Transverse colon (tissue), 4 donors: ENCODE measurements at places on chromosomes 2 and 18. TPM values are rescaled to one million over a fixed set of nuclear protein-coding genes. Genes with fewer than 3 reads are reported as not detected.

DSC2 gene
- 14.5 TPM for total RNA-seq

SERPINB2 gene
- not detected for total RNA-seq

TPO gene
- 1.4 TPM for total RNA-seq

CD8B gene
- total RNA-seq: not detected

- no peak for DNase-seq
Observed at GRCh38 chr2:208386541-208386940, 20.1 kb upstream of the PTH2R start.

DNA sequence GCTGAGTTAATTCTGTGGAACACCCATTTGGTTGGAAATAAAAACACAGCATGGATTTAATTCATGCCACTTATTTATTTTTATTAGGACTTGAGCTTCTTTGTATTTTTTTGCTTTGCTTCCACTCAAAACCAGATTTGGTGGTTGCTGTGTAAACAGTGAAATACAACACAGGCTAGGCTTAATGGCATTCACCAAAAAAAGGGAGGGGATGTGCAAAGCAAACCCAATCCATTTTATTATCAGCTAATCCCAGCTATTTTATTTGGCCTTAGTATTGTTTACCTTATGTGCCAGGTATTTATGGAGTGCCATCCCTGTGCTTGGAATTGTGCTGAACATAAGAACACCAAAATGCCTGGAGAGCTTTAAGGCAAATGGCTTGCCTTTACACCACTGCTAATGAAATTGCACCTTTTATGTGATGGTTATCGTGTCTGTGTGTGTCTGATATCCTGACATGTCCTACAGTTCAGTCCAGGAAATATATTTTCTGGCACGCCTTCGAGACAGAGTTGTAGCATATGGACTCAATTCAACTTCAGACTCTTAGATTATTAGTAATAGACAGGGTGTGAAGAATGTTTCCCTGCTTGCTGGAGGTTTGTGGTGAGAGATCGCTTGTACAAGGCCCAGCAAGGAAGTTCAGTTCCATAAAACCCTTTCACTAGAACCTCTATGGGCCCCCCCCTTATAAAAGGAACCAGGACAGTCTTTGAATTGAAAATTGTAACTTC lies 99.6 kb downstream of the PRPF40A start:
- DNase-seq: no peak

DNA sequence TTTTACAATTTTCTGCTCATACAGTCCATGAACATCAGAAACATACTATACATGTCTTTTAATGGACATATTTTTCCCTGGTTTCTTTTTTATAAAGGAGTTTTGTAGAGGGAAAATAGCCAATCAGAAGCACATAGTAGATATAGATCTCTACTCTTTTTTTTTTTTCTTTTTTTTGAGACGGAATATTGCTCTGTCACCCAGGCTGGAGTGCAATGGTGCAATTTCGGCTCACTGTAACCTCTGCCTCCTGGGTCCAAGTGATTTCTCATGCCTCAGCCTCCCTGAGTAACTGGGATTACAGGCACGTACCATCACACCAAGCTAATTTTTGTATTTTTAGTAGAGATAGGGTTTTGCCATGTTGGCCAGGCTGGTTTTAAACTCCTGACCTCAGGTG lies 83.2 kb upstream of the MGAT5 start:
- no peak for DNase-seq

DNA sequence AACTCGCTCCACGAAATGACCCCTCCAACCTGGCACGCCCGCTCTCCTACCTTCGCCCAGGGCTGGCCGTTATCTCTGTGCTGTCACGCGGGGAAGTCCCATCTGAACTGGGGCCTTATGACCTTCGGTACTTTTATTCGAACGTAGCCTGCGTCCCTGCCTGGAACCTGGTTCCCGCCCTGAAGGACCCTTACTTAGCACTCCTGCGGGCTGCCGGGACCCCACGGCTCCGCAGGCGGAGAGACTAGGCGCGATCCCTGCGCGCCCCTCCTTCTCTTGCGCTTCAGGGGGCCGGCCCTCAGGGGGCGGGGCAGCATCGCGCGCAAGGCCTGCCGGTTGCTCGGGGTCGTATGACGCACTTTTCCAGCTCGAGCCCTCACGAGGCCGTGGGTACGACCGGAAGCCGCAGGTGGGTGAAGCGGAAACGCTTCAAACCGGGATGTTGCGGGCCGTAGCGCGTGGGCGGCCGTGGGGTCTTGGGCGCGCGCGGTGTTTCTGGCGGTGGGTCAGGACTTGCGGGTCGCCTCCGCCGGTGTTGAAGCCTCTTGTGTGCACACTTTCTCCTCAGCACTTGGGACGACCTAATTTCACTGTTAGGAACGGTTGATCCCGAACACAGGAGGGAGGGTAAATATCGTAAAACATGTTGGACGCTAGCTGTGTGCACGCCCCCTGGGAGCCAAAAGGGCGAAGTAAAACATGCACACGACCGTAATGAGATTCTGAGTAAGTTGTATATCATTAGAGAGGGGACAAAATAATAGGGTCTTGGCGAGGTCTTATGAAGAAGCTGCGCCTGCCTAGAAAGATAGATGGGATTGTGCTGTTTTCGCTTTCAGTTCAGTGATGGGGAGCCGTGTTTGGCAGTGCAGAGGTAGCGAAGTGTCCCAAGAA lies at the start of the genes LIPT1 and TSGA10:
LIPT1 (plus strand) TSS at position 325 of the 894 bp plus-strand sequence. CDS start 6,991 bp downstream, outside the sequence.
TSGA10 (minus strand) TSS at position 300 of the 894 bp plus-strand sequence. CDS start 45,503 bp downstream, outside the sequence.
- DNase-seq: peak; percentile 94

GRCh38 chr2:237575869-237576862 lies 9.8 kb downstream of the PRLH start:
- DNase-seq: no peak

DNA sequence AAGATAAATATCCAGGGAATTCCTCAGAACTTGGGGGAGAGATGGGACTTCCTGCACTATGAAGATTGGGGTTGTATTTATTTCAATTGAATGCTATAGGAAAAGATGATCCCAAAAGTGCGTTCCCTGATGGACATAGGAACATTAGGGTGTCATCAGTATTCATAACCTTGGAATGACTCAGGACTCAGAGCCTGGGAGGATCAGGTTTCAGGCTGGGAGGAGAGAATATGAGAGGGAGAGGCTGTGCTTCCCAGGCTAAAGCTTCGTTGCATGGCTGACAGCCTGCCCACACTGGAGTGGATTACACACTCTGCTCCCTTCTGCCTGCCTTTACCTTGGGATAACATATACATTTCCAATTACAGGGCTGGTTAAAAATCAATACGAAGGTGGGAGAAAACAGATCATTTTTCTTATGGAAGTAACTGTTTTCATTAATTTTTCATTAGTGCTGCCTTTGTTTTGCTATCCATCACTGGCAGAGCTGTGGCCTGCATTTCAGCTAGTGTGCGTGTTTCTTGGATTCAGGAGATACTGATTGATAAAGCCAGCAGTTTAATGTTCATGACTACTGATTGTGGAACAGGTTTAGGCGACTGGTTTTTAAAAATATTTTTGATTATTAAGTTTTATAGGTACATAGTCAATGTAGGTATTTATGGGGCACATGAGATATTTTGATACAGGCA lies 118.7 kb downstream of the KCTD1 start:
- no peak for DNase-seq

DNA sequence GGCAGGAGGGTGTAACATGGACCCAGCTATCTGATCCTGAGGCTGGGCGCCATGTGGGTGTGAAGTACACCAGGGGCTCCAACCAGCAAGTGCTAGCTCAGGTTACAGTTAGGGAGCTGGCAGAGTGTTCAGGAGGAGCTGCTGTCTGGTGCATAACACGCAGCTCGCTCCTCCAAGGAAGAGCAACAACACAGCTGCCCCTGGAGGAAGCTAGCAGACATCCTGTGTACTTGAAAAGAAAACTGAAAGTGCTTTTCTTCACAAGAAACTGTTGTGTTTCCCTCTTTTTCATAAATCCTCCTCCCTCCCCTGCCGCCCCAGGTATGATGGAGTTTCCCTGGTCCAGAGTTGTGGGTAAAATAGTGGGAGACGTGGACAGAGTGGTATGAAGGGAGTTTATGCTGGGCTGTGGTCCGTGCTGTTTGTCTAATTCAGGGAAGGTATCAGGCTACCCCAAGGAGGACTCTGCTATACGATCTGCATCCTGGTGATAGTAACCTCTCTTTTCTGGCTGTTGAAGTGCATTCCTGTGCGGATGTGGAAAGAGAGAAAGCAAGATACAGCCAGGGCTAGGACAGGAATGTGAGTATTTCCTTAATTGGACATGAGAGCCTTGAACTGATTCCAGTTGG lies 6.1 kb upstream of the LBH start:
- peak; percentile 52 for DNase-seq

- DNase-seq: no peak
Observed at GRCh38 chr2:21763501-21763900, 639.7 kb downstream of the TDRD15 start.

GRCh38 chr2:227022608-227023007 lies 141.4 kb downstream of the COL4A4 start:
- no peak for DNase-seq

- DNase-seq: peak; percentile 31
Observed at GRCh38 chr18:32714571-32715148, 58.2 kb downstream of the KLHL14 start.

UGT1A8 gene
- total RNA-seq: 4.8 TPM

DNA sequence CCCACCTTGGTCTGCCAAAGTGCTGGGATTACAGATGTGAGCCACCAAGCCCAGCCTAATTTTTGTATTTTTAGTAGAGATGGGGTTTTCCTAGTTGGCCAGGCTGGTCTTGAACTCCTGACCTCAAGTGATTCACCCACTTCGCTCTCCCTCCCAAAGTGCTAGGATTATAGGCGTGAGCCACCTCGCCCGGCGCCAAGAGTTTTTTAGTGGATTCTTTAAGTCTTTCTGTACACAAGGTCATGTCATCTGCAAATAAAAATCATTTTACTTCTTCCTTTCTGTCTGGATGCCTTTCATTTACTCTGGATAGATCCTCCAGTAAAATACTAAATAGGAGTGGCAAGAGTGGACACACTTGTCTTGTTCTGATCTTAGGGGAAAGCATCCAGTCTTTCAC lies 61.7 kb downstream of the KCMF1 start:
- no peak for DNase-seq

HOXD13 gene
- 0.32 TPM for total RNA-seq

- DNase-seq: no peak
Observed at GRCh38 chr2:118672571-118673158, 174.8 kb downstream of the EN1 start.

ARID5A gene
- 14.9 TPM for total RNA-seq

DNA sequence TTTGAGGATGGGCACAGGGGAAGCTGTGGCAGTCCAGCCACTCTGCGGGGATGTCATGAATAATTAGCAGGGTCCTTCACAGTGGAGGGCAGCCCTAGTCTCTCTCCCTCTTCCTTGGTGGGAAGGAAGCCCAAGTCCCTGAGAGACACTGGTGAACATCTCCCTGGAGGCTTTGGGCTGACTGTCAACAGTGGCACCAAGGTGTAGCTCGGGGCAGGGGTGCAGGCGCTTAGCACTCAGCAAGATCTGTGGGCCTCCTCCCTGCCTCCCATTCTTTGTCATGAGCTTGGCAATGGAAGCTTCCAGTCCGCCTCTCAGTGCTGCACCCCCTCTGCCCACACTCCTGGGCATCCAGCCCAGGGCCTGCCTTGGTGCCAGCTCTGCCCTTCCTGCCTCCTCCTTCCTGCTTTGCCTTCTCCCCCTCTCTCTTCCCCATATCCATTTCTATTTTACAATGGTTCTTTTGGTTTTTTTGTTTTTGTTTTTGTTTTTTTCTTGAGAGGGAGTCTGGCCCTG lies 59.4 kb downstream of the STEAP3 start:
- DNase-seq: no peak

POTEC gene
- not detected for total RNA-seq

DNA sequence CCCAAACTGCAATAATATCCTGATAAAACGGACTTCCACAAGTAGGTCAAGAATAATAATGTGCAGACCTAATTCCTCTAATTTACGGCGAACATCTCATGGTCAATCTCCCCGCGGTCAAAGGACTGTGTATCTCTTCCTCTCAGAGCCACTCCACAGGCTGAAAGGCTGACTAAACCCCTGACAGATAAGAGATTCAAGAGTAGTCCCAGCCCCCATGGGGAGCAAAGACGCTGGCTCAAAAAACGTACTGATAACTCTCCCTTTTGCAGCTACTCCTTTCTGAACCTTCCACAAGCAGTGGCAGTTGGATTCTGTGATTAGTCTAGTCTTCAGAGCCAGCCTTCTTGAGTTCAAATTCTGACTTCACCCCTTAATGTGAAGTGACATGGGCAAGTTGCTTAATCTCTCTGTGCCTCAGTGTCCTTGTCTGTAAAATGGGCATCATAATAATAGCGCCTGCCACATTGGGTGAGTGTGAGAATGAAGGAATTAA lies 19.7 kb upstream of the IL18R1 start:
- no peak for DNase-seq

MRO gene
- total RNA-seq: 0.16 TPM

GRCh38 chr2:191244350-191244749 lies 854 bp upstream of the MYO1B start:
- DNase-seq: no peak

DNA sequence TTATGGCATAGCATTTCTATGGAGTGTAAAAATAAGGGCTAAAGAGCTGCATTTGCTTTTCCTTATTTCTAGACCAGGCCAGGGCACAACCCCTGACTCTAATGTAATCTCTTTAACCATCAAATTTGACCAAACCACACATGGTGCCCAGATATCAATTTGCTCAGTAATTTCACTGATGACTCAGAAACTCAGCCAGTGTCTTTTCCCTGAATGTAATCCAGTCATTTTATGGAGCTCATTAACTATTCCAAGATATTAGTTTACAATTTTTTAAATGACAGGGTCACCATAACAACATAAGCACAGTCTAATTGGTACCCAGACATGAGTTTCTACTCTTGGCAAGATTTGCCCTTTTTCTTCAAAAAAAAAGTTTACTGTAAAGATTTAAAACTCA lies 270.8 kb upstream of the AGAP1 start:
- no peak for DNase-seq

DNA sequence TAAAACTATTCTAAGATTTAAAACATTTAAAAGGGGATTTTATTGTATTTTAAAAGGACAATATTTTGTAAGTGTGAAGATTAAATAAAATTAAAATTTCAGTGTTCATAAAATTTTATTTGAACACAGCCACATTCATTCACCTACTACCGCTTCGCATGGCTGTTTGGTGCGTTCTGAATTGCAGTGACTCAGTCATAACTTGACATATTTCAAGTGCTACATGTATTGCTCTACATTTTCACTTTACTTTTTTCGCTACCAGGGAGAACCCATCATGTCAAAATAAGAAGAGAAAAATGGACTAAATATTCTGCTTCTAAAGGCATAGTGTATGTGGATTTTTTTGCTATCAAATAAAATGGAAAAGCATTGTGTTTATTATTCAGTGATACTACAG lies 8.7 kb downstream of the PTH2R start:
- no peak for DNase-seq

GRCh38 chr18:6745504-6746031 lies 16.1 kb downstream of the ARHGAP28 start:
- no peak for DNase-seq

GRCh38 chr2:235358981-235359471 lies 134.8 kb upstream of the AGAP1 start:
- no peak for DNase-seq

DYSF gene
- 17.3 TPM for total RNA-seq

GRCh38 chr2:172253190-172254052 lies 150.7 kb upstream of the DLX2 start:
- DNase-seq: peak; percentile 70

DNA sequence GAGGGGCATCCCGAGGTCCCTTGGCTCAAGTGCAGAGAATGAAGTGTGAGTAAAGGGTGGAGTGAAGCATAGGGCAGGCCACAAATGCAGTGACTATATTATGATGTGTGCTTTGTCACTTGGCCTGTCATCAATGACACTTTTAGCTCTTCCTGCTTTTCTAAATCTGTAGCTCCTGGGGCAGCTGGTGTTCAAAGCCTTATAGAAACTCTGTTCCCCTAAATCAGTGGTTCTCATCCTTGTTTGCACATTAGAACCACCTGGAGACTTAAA lies 135.6 kb upstream of the LGALSL start:
- DNase-seq: no peak

- no peak for DNase-seq
Observed at GRCh38 chr2:130798472-130799218, 38.1 kb upstream of the ARHGEF4 start.
